ENCODE measurements at places on chromosomes 4 and X.

DNA sequence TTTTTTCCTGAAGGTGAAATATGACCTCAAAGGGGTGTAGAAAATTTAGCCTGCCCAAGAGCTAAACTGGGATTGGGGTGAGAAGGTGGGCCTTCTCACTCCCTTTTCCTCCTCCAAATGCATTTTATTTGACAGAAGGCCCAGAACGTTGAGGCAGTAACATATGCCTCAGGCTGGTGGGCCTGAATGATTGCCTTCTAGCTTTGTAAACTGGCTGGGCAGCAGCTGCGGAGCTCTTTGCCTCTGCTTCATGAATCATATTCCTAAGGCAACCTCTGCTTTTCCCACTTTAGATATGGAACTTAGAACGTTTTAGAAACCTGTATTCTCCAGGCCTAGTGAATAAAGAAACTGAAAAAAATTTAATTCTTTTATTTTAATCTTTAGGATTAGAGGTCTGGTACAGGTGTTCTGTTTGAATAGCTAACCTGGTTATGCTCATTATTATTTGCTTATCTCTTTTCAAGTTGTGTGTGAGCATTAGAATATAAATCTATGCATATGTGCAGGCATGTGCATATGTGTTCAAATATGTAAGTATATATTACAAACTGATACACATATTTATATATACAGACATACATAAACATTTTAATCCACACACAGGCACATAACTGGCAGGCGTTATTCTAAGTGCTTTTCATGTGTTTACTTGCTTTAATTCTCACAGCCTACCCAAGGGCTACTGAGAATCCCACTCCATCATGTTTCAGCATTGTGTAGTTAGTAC, 11.5 kb downstream of the PRDM8 start:
- no peak for DNase-seq

DNA sequence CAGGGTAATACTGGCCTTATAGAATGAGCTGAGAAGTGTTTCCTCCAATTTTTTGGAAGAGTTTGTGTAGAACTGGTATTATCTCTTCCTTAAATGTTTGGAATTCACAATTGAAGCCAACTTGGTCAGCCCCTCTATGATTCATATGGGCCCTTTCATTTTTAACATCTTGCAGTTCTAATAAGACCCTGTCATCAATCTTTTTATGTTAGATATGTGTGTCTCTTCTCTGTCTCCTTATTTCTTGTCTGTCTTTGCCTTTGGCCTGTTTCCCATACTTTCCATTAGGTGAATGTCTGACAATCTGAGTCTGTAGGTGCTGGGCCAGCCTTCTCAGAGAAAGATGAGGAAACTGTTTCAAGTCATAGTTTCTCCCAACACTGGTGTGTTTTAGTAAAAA, 88.7 kb downstream of the SLC16A2 start:
- DNase-seq: no peak

DNA sequence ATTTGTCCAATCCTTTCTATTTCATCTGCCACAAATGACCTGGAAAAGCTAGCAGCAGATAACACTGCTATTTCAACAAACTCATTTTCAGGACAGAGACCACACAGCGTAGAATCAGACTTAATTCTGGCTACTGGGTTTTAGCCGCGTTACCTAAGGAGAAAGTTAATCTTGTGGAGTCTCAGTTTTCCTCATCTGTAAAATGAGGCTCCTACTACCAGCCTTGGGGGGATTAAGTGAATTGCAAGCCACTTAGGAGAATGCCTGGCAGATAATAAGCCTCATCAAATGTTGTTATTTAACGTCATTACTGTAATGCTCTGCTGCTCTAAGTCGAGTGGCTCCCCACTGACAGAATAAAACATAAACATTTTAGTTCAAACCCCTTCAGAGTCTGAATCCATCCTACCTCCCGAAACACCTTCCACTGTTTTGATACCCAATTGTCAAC, 1.4 kb downstream of the CCNI start:
- DNase-seq: no peak

- no peak for DNase-seq
Observed at GRCh38 chr4:80713409-80713808, 317.1 kb upstream of the BMP3 start.

DNA sequence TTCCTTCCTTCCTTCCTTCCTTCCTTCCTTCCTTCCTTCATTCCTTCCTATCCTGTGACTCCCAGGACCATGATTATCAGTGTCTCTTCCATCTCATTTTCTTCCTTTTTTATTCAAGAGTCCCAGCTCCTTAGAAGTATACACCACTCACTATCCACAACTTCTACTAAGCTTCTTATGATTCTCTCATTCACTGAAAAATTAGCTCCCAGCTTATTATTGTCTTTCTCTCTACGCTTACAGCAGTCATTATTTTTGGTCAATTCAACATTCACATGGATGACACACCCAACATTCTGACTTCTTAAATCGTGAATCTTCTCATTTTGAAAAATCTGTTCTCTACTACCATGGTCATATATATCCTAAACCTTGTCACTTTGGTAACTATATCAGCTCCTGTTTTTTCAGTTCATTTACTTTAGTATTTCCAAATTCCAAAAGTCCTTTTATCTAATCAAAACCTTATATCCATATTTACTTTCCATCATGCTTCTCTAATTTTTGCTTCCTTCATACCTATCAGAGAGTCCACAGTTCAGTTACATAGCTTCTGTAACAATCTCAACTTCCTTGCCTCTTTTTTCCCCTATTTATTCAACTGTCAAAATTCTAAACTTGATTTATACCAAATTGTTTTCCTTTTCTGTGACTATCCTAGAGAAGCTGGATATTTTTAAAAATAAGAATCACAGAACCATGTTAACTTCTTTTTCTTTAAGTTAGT, 677.5 kb downstream of the RAPGEF2 start:
- DNase-seq: no peak

GRCh38 chr4:176193126-176193525, 2.3 kb downstream of the SPATA4 start:
- DNase-seq: no peak

DNA sequence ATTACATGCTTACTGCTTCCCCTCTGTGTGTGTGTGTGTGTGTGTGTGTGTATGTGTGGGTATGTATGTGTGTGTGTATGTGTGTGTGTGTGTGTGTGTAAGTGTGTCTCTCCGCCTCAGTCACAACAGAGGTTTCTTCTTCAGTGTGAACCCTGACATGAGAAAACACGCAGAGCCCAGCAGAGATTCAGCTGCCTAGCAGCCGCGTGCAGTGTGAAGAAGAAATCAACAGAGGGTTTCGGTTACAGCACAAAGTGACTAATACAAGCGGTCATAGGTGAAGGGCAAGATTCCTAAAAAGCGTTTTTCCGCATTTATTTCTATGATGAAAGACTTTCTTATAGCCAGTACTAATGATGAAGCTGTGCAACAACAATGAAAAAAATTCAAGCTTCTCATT, 55.3 kb upstream of the ZFP42 start:
- DNase-seq: no peak

DNA sequence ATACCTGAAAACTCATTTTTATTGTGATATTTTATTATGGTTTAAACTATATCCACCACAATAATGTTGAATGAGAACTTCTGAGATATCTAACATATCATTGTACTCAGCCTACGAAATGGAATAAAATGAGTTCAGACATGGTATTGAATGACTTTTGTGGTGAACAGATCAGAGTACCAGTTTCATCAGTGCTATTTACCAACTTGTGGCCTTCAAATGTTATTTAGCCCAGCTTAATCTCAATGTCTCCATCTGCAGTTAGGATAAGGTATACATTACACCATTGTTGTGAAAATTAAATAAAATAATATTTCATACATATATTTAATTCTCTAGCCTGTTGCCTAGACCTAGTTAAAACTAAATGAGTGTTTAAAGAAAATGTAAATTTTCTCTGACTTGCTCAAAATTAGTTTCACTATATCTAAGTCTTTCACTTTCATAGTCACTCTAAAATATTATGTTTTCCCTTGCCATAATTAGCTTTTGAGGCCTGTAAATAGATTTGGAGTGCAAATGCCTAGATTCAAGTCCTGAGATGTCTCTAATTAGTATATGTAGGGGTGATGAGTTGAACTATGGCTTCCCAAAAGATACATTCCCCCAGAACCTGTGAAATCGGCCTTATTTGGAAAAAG, 594.2 kb downstream of the STPG2 start:
- DNase-seq: no peak

DNA sequence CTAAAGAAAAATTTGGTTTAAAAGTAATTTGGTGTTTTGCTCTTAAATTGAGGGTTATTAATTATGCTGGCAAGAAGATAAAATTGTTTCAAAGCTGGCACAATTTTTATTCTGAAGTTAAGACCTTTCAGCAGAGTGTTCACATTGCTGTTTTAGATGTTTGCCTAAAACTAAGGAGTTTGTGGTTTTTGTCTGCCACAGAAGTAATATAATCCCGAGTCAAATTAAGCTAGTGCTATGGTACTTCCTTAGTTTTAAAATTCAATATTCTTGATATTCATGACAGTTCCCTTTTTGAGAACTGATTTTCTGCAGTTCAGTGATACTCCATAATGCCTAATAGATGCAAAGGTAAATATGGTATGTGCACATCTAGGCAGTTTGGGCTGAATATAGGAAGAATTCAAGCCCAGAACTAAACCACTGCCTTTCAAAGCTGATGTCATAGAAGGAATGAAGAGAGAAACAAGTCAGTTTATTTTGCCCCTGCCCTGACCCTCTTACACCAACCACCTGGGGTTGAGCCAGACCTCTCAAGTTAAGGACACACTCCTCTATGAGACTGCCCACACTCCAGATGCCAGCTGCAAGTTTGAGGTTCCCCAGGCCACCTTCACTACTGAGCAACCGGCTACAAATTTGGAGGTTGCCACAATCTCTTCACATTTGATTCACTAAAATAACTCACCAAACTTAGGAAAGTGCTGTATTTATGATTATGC, 32.1 kb upstream of the VEGFC start:
- no peak for DNase-seq

DNA sequence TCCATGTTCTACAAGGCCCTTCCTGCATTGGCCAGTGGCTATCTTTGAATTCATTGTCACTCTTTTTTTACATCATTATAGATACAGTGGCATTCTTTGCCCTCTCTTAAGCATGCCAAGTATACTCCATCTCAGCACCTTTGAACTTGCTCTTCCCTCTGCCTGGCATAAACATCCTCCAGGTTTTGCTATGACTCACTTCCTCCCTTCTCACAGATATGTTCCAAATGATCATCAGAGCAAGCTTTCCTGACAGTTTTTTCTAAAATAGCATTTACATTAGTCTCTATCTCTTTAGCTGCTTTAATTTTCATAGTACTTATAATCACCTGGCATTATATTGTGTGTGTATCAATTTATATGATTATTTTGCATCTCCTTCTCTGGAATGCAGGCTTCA, 553.3 kb upstream of the MAGEB2 start:
- no peak for DNase-seq

DNA sequence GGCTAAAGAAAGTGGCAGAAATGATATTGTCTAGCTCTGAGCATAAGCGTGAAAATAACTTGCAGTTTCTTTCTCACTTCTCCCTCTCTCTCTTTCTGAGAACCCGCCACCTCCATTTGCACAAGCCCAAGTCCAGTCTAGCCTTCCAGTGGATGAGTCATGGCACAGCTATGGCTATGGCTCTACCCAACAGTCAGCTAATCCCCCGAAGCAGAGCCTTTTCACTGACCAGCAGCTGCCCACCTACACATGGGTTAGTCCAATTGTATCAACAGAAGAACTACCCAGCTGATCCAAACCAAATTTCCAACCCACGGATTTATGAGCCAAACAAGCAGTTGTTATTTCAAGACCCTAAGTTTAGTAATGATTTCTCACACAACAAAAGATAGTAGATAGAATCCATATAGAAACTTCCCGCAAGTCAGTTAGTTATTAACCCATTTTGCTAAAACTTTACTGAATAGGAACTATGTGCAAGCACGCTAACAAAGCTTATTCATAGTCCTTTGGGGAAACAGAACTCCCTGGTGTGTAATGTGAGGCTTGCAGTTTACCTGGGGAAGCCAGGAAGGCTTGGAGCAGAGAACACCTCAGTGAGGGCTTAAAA, 282.3 kb downstream of the INPP4B start:
- DNase-seq: no peak

DNA sequence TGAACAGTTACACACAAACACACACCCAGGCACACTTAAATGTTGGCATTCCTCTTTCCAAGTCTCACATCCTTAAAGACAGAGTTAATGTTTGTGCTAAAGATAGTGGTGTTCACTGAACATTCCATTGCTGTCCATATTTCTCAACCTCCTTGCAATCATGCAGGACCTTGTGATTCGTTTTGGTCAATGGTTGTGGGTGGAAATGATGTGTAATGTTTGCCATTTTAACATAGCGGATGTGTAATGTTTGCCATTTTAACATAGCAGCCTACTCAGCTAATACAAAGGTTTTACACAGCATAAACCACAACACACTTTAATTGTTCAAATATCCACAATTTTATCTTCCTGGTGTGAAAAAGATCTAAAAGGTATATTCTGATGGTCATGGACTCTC, 93.9 kb downstream of the CEP44 start:
- DNase-seq: peak; percentile 61

DNA sequence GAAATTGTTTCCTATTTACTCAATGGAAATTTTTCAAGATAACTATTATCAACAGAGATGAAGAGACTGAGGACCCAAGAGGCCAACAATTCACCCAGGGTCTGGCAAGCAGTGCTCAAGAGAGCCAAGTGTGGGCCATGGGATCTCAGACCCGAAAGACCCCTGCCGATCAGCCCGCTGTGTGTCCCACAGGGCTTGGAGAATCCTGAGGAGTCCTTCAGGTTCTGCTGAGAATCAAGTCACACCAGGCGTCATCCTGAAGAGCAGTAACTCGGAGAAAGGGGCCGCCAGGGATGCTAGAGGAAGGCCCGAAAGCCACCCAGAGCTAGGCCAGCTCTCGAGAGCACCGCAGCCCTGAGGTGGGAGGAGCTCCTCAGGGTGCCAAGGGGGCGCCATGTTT, 48.7 kb downstream of the FGFRL1 start:
- no peak for DNase-seq

DNA sequence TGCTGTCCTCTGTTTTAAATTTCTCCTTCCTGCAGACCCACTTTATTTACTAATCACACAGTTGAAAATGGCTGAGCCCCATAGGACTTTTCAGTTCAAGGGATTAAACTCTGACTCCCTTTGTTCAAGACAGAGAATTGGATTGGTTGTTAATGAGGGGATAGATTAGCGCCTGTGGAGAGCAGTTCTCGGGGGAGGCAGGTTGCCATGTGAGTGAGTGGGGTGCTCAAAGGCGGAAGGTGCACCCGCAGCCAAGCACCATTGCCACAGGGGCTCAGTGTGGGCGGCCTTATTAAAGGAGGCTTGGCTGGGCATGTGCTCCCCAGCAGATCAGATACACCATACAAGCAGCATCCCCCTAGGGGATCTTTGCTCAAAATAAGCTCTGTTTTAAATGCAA, 7.9 kb upstream of the CBR4 start:
- peak; percentile 49 for DNase-seq

DNA sequence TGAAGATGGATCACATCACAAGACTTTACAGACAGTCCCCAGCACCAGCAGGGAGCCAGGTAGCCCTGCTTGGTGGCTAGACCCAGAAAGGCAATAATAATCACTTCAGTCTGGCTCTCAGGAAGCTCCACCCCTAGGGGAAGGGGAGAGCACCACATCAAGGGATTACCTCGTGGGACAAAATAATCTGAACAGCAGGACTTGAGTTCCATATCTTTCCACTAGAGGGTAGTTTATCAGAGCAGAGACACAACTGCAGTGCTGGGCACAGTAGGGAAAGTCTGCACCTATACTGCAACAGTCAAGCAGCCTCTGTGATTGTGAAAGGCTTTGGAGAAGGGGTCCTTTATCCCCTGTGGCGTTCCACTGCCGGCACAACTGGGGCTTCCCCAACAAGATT, 547.0 kb upstream of the POU3F4 start:
- DNase-seq: no peak

All from foreskin melanocyte (primary cell).